Glomerular endothelial cell (primary cell): ENCODE measurements at places on chromosomes 1 and 21. TPM values are rescaled to one million over a fixed set of nuclear protein-coding genes. Genes with fewer than 3 reads are reported as not detected.

The CD101 gene
- 0.06 and 0.24 TPM in 2 replicates for total RNA-seq

The KCNN3 gene
- 4.8 and 10.5 TPM in 2 replicates for total RNA-seq

The FAM72C gene
- 0.05 and 1.4 TPM in 2 replicates for total RNA-seq

The CDCA8 gene
- 4.2 and 12.0 TPM in 2 replicates for total RNA-seq

The LCE6A gene
- not detected in 2 replicates for total RNA-seq

The INSRR gene
- total RNA-seq: not detected in 2 replicates

The S100A7 gene
- total RNA-seq: not detected in 2 replicates

The PRAMEF20 gene
- not detected in 2 replicates for total RNA-seq

The HOOK1 gene
- 0.23 and 1.6 TPM in 2 replicates for total RNA-seq

The MYBPH gene
- total RNA-seq: not detected in 2 replicates

The LCE2A gene
- not detected in 2 replicates for total RNA-seq

The RPTN gene
- not detected in 2 replicates for total RNA-seq

The PAX7 gene
- not detected in 2 replicates for total RNA-seq

The SLC45A1 gene
- total RNA-seq: 2.2 and 2.7 TPM in 2 replicates

The BSND gene
- total RNA-seq: not detected in 2 replicates

The AGPAT3 gene
- total RNA-seq: 47.4 and 60.0 TPM in 2 replicates

The AIRE gene
- not detected in 2 replicates for total RNA-seq

The PLOD1 gene
- total RNA-seq: 626 and 680 TPM in 2 replicates

The NUDT4B gene
- total RNA-seq: 39.6 and 46.7 TPM in 2 replicates

The SELENBP1 gene
- total RNA-seq: 0.93 and 1.2 TPM in 2 replicates

The OR10Z1 gene
- not detected in 2 replicates for total RNA-seq

The FBXO2 gene
- 0.12 and 0.92 TPM in 2 replicates for total RNA-seq

The NPR1 gene
- 4.2 and 13.0 TPM in 2 replicates for total RNA-seq

The MTMR11 gene
- 2.2 and 5.4 TPM in 2 replicates for total RNA-seq

The DISC1 gene
- 22.1 and 36.7 TPM in 2 replicates for total RNA-seq

The LRRC38 gene
- 0.19 TPM in 1 of 2 replicates, not detected in the other for total RNA-seq

The C2CD4D gene
- total RNA-seq: not detected in 2 replicates

The CDC20 gene
- 15.2 and 38.9 TPM in 2 replicates for total RNA-seq

The SPATA21 gene
- total RNA-seq: not detected in 2 replicates
